HepG2 (cell line): ENCODE measurements at places on chromosomes 1 and 21. TPM values are rescaled to one million over a fixed set of nuclear protein-coding genes. Genes with fewer than 3 reads are reported as not detected.

F13B gene
- 0.41 and 1.1 TPM in 2 replicates for polyA plus RNA-seq

NDUFS2 gene
- polyA plus RNA-seq, result 70.1 and 89.9 TPM in 2 replicates

DNAI4 gene
- 0.08 and 0.25 TPM in 2 replicates for polyA plus RNA-seq

TRABD2B gene
- polyA plus RNA-seq, result 0.04 and 0.17 TPM in 2 replicates

COA6 gene
- polyA plus RNA-seq, result 29.1 and 32.4 TPM in 2 replicates

LHX8 gene
- polyA plus RNA-seq, result not detected in 2 replicates

KIF26B gene
- polyA plus RNA-seq, result 0.08 and 0.09 TPM in 2 replicates

HES5 gene
- polyA plus RNA-seq, result 0.05 TPM in 1 of 2 replicates, not detected in the other

EPHA10 gene
- 0.11 and 0.29 TPM in 2 replicates for polyA plus RNA-seq

OR2L2 gene
- polyA plus RNA-seq, result not detected in 2 replicates

DNM3 gene
- 0.05 and 0.14 TPM in 2 replicates for polyA plus RNA-seq

FNDC10 gene
- polyA plus RNA-seq, result 2.2 and 3.1 TPM in 2 replicates

SPRR1B gene
- not detected in 2 replicates for polyA plus RNA-seq

KCNJ15 gene
- not detected in 2 replicates for polyA plus RNA-seq

TEKT2 gene
- 0.24 and 0.38 TPM in 2 replicates for polyA plus RNA-seq

C1orf216 gene
- 0.37 and 0.48 TPM in 2 replicates for polyA plus RNA-seq

AQP10 gene
- 0.30 and 0.38 TPM in 2 replicates for polyA plus RNA-seq
